ENCODE measurements at places on chromosomes 4 and X.

DNA sequence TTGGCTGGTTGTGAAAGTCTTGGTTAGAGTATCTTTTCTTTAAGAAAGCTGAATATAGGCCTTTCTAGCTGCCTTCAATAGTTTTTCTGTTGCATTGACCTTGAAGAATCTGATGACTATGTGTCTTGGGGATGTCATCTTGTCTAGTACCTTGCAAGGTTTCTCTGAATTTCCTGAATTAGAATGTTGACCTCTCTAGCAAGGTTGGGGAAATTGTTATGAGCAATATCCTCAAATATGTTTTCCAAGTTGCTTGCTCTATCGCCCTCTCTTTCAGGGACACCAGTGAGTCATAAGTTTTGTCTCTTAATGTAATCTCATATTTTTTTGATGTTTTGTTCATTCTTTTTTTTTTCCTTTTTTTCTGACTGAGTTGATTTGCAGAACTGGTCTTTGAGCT is 194.7 kb downstream of the RAB28 start:
- no peak for DNase-seq

DNA sequence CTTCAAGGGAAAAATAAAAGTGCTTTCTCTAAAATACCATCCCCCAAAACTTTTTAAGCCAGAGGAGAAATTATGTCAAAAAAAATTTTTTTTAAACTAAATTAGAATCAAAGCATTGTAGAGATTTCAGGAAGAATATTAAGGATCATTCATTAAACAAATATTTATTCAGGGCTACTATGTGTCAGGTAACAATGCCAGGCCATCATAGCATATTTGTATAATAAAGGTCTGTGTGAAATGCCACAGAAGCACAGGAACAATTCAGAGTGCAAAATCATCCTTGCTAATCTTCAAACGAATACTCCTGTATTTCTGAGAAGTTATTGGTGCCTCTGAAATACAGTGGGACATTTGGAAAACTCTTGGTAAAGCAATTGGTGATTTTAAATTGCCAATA is 2.0 kb downstream of the CCDC160 start:
- DNase-seq, result no peak

GRCh38 chr4:153151535-153152455 is 52.4 kb upstream of the TRIM2 start:
- peak; percentile 58 for DNase-seq

DNA sequence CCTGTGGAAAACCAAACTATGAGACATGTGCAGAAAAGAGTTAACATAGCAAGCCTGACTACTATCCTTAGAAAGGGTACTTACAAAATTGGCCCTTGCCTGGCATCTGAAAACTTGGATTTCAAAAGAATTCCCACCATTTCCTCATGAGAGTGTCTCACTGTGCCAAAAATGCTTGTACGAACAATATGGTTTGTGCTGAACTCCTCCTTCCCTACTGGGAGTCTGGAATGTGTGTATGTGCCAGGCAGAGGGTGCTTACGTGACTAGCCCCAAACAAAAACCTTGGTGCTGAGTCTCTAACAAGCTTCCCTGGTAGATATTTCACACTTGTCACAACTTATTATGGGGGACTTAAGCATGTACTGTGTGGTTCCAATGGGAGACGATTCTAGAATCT is 81.7 kb upstream of the GIMD1 start:
- DNase-seq, result no peak

GRCh38 chr4:125689805-125690204 is 375.1 kb downstream of the FAT4 start:
- no peak for DNase-seq

GRCh38 chrX:119089619-119090018 is 16.8 kb downstream of the CT47C1 start:
- no peak for DNase-seq

DNA sequence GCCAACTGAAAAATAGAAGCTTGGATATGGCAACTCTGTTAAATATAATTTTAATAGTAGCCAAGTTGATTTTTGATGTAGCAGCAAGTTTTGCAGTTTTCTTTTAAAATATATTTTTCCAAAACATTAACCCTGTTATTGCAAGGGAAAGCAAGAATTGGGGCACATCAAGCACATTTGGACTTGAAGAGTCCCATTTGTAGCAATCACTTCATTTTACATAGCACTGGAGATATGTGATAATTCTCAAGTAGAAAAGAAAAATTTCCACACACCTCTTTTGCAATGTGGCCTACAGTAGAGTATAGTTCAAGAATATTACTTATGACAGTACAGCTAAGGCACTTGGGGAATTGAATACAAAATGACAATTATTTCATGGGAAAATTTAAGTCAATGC is 1.9 kb upstream of the PPP4R3C start:
- no peak for DNase-seq

DNA sequence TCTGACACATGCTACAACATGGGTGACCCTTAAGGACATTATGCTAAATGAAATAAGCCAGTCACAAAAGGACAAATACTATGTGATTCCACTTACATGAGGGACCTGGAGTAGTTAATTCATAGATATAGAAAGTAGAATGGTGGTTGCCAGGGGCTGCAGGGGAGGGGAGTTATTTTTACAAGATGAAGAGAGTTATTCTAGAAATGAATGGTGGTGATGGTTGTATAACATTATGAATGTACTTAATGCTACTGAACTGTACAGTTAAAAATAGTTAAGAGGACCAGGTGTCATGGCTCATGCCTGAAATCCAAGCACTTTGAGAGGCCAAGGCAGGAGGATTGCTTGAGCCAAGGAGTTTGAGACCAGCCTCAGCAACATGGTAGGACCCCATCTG is 59.5 kb upstream of the MSANTD1 start:
- DNase-seq, result no peak

GRCh38 chrX:43590150-43590549 is 65.9 kb upstream of the MAOA start:
- no peak for DNase-seq

DNA sequence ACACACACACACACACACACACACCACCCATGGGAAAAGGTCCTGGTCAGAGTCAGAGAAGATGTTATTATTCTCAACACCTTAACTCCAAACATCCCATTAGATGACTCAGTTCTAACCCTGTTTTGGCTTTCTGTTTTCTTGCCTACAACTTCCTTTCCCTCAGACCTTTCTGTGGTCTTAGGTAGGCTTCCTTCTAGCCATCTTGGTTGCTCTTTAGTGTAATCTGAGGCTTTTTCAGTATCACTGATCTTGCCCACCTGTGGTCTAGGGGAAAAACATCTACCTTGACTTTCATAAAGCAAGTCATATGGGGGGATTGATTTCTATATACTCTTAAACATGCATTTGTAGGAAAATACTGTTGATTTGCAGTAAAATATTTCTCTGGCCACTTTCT is 56.9 kb downstream of the ATG4A start:
- no peak for DNase-seq

GRCh38 chr4:137206781-137207180 is 325.5 kb downstream of the PCDH18 start:
- no peak for DNase-seq

- DNase-seq, result no peak
Measured at GRCh38 chrX:112651766-112652165, 28.0 kb downstream of the LHFPL1 start.

DNA sequence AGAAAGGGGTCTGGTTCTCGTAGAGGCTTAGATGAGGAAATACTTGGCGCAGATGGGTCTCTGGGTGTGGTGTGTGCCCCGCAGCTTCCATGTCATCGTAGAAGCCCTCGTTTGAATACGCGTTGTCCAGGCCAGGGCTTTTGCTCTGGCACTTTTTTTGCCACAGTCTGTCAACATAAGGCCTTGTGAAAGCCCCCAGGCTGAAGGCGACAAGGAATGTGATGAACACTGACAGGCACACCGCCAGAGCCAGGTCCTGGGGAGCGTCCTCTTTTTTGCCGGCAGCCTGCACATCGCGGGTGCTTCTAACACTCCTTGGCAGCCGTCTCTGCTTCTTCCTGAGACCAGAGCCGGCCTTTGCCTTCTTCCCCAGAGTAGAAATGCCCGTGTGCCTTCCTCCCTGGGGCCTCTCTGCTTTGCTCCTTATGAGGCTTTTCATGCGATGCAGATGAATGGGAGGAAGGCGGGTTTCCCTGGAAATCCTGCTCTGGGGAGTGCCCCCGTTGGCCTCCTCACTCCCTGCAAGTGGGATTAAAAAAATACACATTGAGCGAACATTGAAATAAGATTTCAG is 24.4 kb downstream of the LRRC66 start:
- DNase-seq, result no peak

DNA sequence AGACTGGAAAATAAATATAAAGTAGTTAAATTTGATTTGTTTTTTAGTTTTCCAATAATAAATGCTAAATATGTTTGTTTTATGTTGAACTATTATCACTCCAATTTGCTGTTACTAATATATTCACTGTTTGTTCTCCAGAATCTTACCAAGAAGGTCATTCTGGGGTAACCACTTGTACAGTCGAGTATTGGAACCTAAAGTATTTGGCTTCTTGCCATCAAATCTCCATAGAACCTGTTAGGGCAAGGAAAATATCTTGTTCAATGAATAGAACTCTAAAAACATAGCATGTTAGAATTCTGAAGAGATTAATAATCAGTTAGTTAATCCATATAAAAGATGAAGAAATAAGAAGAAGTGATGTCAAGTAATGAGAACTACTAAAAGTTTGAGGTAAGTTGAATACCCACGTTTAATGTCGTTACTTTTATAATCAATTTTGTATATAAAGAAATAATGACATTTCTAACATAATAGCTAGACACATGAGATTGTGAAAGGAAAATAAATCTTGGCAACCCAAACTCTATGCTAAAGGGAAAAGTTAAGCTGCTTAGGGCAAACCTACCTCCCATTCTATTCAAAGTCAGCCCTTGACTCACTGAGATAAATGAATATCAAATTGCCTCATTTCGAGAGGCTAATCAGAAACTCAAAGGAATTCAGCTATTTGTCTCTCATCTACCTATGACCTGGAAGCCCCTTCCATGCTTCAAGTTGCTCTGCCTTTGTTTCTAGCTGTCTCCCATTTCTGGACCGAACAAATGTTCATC is 15.3 kb downstream of the UGT2B15 start:
- DNase-seq, result no peak

DNA sequence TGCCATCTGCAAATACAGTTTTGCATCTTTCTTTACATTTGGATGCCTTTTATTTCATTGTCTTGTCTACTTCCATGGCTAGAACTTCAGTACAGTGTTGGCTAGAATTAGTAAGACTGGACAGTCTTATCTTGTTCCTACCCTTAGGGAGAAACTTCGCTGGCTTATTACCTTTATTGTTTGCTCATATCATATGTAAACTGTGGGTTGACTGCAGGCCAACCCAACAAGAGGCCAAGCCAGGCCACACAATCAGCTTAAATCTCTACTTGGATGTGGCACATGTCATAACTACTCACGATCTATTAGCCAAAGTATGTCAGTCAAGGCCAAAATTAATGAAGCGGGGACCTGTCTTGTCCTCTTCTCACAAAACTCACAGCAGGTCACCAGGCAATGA is 144.1 kb downstream of the THOC2 start:
- DNase-seq, result no peak

GRCh38 chr4:105548483-105548882 is 3.9 kb upstream of the ARHGEF38 start:
- DNase-seq, result no peak

DNA sequence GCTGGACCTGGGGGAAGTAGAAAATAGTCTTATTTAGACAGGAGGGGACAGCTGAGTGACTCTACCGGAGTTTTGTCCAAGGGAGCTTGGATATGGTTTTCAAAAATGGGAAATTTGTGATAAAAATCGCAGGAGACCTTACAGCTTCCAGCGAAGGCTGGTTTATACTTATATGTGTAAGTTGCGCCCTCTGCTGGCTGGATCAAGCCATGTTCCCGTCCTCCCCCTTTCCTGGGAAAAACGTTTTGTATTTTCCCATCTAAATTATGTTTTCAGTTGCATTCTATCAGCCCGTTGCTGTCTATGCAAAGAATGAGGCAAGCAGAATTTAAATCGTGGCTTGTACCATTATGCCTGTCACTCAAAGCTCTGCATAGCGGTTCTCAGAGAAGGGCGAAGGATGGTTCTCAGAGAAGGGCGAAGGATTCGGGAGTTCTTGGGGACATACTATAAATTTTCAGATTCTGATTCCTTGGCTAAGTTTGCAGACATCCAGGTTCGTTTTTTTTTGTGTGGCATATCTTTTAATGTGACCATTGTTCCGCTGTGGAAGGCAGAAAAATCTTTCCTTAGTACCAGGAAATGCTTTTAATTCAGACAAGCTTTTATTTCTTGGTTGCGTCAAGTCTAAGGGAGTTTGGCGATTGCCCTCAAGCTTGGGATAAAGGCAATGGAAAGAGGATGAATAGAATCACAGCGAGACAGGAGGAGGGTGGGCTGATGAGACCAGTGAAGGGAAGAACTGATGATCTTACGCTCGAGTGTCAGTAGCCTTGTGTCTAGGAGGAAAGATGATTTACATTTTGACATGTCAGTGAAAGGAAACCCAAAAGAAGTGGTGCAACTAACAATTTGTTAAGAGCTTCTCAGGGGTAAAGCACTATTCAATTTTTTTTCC is 128.5 kb upstream of the ARX start:
- DNase-seq, result peak; percentile 24

- no peak for DNase-seq
Measured at GRCh38 chrX:47572773-47573340, 9.4 kb upstream of the TIMP1 start.

DNA sequence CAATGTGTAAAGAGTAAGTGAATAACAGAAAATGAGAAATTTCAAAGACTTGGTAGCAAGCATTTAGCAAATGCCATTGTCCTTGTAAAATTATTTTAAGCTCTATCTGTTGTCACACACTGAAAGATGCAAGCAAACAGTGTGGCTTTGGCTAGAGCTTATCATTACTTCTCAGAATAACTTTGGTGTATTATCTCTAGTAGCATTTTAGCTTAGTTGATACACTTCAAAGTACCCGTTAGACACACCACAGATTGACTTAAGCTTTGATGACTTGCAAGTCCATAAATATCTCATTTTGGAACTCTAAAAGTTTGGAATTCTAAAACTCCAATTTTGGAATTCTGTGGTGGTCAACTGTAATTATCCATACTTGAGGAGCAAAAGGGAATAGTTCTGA is 98.6 kb downstream of the PDLIM5 start:
- DNase-seq, result no peak

GRCh38 chr4:79298484-79298883 is 27.4 kb downstream of the NAA11 start:
- DNase-seq, result no peak

- no peak for DNase-seq
Measured at GRCh38 chr4:137387924-137388323, 144.4 kb downstream of the PCDH18 start.

DNA sequence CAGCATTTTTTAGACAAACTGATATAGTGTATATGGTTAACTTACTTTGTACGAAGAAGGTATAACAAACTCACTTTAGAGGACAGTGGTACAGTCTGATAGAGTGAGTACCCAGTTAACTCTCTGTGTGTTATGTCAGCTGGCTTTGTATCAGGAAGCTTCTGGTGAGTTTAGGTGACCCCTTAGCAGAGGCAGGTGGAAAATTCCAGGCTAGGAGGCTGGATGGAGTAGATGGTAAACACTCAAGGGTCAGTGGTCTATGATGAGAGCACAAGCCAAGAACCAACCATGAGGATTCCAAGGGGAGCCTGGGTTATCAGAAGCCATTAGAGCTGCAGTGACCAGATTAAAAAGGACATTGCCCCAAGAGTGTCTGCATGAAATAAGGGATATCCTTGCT is 227.3 kb upstream of the CENPE start:
- DNase-seq, result no peak

GRCh38 chr4:121860121-121860520 is 10.2 kb downstream of the BBS7 start:
- DNase-seq, result no peak

- DNase-seq, result no peak
Measured at GRCh38 chrX:50853399-50853798, 39.4 kb upstream of the SHROOM4 start.

All from CD4-positive, alpha-beta T cell treated with Interleukin-17A for 1 hour (primary cell).